ENCODE measurements at places on chromosomes 4 and X. TPM values are rescaled to one million over a fixed set of nuclear protein-coding genes. Genes with fewer than 3 reads are reported as not detected.

- no peak for DNase-seq
Measured at GRCh38 chrX:71604796-71605568, 13.3 kb downstream of the CXCR3 start.

DNA sequence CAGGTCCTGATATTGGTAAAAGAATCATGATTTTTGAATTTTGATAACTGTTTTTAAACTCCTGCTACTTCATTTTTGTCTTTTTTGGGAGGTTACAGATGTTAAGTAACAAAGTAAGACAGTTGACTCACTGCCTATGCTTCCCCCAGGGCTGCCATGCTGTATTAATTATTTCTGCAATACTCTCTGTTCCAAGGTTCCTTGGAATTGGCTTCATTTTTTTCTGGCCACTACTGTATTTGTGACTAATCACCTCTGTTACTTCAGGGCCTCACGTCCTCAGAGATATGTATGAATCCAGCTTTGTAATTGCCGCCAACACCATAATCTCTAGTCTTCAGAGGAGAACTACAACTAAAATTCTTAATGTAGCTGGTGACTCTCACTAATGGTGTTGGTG, 1729.3 kb downstream of the C4orf33 start:
- DNase-seq = no peak

DNA sequence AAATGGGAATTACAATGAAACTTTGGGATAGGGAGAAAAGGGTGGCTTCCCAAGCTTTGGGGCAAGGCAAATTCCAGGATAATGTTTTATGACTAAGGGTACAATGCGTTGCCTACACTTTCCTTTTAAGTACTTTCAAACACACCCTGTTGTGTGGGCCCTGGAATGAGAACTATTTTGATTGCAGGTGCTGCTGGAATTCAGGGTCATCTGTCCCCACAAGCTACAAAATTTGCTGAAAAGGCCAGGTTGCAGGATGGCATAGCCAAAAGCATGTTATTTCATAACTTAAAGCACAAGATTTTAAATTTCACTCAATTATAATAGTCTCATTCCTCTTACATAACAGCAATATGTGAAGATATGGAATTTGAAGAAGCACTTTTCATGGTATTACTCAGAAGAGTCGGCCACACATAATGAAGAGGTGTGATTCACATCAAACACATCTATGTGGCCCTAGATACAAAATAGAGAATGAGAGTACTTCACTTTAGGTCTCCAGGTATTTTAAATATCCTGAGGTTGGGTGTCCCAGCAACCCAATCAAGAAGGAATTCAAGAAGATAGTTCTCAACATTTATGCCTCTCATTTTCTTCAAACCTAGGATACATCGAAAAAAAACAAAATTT, 89.3 kb downstream of the APBB2 start:
- DNase-seq = no peak

Gene SAGE1
- total RNA-seq = not detected

Gene RS1
- not detected for total RNA-seq

DNA sequence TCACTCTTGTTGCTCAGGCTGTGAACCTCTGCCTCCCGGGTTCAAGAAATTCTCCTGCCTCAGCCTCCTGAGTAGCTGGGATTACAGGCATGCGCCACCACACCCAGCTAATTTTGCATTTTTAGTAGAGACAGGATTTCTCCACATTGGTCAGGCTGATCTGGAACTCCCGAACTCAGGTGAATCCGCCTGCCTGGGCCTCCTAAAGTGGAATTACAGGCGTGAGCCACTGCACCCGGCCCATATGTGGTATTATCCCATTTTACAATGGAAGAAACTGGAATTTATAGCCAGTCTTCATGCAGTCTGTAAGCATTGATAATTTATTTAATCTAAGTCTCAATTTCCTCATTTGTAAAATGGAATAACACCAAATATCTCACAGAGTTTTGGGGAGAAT, 161.8 kb downstream of the GABRB1 start:
- DNase-seq = no peak

DNA sequence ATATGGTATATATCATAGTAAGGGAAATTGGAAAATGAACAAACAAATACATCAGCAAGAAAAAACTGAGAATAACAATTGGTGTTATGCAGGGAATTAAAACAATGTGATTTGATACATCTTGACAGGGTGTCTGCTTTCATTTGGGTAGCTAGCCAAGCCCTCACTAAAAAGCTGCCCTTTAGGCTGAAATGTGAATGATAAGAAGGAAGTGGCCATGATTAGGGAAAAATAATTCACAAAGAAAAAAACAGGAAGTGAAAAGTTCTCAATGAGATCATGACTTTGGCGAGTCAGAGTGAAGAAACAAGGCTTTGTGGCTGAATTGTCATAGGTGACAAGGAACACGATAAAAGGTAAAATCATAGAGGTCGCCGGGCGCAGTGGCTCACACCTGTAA, 675.8 kb upstream of the SLIT2 start:
- no peak for DNase-seq

- DNase-seq = no peak
Measured at GRCh38 chr4:106764774-106765173, 271.3 kb downstream of the DKK2 start.

DNA sequence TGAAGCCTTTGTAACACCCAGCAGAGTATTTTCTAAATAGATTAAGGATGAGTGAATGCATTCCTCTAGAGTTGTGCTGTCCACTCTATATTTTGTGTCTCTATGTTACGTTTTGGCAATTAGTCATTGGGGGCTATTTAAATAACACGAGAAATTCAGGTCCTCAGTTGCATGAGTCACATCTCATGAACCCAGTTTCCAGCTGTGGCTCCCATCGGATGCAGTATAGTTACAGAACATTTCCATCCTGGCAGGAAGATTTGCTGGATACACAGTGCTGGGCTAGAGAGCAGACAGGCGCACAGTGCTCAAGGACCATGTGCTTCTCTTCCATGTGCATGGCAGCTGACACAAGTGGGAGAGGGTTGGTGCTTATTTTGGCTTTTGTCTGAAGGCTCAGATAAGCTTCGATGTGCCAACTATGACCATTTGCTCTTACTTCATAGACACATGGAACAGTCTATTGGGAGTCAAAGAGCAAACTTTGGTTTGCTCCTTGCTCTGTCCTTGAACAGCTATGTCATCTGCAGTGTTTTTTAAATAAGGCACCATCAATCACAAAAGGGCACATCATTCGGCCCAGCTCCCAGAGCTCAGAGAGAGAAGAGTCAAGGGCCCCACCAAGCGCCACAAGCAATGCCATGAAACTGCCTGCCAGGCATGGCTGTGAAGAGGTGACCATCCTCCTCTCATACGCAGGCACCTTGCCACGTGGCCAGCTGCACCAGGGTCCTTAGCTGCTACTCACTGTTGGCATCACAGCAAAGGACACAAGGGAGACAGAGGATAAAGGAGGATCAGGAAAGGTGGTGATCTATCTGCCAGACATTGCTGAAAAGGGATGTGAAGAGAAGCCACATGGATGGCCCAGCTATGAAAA, 8.1 kb upstream of the STS start:
- DNase-seq = no peak

DNA sequence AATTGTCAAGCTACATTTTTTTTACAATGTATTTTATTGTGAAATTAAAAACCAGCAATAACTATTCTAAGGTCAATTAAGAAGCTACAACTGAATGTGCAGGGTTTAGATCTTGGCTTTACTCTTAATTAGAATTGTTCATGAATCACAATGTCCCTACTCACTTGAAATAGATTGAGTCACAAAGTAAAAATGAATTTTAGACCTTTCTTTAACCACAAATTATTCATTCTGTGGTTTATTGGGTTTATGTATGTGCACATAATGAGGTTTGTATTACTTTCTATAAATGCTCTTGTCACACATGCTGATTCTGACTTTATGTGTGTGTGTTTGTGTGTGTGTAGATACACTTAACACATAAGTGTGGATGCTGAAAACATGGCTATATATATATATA, 647.0 kb upstream of the AADAT start:
- DNase-seq = no peak

DNA sequence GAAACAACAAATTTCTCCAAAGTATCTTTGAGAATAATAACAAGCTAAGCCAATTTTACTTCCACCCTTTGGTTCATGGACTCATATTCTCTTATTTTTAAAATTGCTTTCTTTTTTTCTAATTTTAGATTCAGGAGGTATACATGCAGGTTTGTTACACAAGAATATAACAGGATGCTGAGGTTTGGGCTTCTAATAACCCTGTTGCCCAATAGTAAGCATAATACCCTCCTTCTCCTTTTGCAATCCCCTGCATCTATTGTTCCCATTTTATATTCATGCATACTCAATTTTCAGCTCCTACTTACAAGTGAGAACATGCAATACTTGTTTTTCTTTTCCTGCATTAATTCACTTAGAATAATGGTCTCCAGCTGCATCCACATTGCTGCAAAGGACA, 202.3 kb upstream of the FSTL5 start:
- DNase-seq = no peak

Gene TIGD2
- total RNA-seq = 1.7 TPM

DNA sequence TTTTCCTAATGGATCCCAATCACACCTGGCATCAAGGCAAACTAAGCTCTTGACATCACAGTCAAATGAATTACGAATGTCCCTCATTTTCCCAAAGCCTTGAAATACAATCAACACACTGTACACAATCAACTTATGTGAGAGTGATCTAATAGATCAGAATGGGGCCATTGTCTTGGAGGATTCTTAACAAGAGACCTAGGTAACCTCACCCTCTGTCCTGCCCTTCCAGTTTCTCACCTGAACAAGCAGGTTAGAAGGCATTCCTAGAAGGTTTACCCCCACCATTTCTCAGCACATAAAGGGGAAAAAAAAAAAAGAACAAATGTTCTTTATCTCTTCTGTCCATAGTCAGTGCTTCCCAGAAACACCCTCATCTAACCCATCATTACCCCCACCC, 6.3 kb downstream of the SLC39A8 start:
- no peak for DNase-seq

GRCh38 chrX:107823456-107823855, 2.2 kb upstream of the MID2 start:
- DNase-seq = no peak

DNA sequence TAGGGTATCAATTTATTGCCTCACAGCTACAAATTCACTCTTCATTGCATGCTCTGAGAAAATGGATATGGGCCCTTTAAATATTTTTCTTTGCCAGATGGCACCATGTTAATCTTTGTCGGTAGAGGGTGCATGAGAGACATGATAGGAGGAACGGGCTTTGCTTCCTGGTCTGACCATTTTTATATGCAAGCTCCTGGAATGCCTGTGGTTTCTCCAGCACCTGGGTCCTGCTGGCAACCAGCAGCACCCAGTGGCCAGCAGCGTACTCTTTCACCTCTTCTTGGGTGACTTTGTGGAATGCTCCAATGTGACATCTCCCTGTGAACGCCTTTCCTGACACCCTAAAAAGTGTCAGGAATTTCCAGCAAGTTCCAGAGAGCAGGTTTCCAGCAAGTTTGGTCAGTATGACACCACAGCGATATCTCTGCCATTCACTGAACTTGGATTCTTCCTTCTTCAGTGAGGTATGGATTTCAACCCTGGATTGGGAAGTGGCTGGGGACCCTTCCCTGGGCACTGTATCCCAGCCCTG, 140.3 kb upstream of the PGRMC2 start:
- peak; percentile 21 for DNase-seq

GRCh38 chr4:7144374-7145290, 47.7 kb upstream of the SORCS2 start:
- no peak for DNase-seq

Gene EDA
- 9.4 TPM for total RNA-seq

- no peak for DNase-seq
Measured at GRCh38 chr4:61011051-61011450, 189.1 kb upstream of the ADGRL3 start.

Gene NALF2
- total RNA-seq = 8.1 TPM

GRCh38 chr4:24024157-24024556, 134.3 kb upstream of the PPARGC1A start:
- DNase-seq = no peak

DNA sequence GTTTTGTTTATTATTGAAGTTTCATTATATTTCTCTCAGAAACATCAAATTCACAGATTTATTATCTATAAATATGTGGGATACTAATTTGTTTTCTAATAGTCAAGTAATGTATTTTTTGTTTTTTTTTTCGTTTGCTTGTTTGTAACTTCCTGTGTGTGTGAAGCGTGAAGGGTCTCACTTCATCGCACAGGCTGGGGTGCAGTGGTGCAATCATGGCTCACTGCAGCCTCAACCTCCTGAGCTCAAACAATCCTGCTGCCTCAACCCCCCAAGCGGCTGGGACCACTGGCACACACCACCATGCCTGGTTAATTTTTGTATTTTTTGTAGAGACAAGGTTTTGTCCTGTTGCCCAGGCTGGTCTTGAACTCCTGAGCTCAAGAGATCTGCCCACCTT, 55.1 kb downstream of the SH3RF1 start:
- no peak for DNase-seq

DNA sequence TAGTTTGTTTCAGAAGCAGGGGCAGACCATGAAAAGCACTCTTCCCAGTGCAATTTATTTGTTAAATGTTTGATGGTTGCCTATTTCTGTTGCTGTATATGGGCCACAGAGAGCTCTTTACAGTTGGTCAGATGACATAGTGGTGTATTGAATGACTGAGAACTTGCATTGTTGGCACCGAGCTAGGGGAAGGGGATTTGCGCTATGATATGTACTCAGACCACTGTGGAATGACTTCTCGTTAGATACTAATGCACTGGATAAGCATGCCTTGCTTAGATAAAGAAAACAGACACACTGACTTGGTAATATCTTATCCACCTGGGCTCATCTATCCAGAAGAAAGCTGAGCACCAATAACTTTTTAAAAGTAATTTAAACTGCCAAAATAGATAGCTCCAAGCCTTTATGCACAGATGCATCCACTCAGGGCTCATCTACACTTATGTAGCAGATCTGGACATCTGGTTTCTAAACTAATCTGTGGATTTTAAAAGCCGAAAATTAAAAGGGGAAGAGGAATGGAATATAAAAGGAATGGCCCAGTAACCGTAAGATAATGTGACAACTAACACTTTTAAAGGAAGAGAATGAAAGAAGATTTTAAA, 132.7 kb downstream of the GATB start:
- DNase-seq = no peak

DNA sequence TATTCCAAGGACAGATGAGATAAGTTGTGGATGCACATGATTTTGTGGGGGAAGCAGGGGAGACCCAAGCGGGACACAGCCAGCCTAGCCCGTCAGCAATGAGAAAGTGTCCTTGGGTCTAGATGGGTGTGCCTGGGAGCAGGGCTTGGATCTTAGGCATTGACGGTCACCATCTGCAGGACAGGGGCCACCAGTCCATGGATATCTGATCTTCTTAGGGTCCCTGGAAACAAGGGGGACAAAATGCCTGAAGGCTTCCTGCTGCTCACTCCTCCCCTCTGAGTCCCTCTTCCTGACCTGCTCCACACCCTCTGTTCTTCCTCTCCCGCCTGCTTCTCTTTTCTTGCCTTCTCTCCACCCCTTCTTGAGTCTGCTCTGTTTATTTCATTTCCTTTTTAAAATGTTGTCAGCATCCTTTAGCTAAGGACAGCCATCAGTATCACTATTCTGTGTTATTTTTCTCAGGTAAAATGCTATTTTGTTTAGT, 298.4 kb downstream of the RAPGEF2 start:
- no peak for DNase-seq

Data from heart right ventricle (tissue), 16 donors.